ENCODE measurements at places on chromosomes 3 and 15. TPM values are rescaled to one million over a fixed set of nuclear protein-coding genes. Genes with fewer than 3 reads are reported as not detected.

SMCO1 gene
- total RNA-seq, result not detected

DNA sequence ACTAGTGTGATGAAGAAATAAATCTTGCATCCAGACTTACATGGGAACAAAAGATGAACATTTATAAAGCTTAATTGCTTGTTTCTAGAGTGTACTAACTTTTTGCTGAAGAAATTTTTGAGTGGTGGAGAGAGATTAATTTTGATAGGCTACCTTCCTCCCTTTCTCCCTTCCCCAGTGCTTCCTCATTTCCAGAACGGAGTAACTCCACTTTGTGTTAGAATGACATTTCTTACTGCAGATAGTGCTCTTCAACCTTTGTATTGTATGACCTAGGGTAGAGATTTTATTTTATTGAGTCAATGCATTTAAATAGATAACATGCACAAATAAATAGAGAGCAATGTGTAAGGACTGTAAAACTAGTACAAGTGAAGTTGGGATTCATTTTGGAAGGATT, 1.9 kb downstream of the ATP1B3 start:
- no peak for DNase-seq

- no peak for DNase-seq
These were observed 170.0 kb upstream of the NDN start for GRCh38 chr15:23857028-23857641.

DNA sequence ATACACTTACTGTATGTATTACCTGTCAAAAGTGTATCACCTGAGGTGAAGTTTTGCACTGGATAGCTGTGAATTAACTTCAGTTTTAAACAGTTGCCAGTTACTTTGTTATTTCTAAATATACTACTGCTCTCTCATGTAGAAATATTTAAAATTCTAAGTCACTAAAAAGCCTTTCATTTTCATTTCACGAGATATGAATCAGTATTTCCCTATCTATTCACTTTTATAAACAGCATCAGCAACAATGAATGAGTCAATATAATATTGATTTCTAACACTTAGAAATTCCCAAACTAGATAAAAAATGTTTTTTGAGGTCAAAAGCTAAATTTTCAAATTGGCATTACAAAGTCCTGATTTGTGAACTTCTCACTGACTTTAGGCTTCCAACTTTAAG, 32.6 kb downstream of the UBE3A start:
- no peak for DNase-seq

DNA sequence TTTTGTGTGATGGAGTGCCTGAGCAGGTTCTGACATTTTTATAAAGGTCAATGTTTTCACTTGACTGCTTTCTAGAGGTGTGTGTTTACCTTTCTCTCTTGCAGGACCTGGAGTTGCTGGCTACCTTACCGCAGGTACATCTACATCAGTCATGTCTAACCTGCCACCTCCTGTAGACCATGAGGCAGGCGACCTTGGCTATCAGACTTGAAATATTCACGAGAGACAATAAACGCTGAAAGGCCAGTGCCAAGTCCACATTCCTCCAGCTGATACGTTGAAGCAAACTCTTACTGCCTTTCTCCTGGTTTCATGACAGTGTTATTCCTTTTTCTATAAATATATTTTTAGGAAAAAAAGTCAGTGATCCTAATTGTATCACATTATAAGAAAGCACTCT, 59.0 kb upstream of the ACKR4 start:
- DNase-seq, result no peak
